ENCODE measurements at places on chromosomes 5 and 9.

- DNase-seq: no peak
Observed at GRCh38 chr5:161850491-161850890, 2.6 kb downstream of the GABRA1 start.

DNA sequence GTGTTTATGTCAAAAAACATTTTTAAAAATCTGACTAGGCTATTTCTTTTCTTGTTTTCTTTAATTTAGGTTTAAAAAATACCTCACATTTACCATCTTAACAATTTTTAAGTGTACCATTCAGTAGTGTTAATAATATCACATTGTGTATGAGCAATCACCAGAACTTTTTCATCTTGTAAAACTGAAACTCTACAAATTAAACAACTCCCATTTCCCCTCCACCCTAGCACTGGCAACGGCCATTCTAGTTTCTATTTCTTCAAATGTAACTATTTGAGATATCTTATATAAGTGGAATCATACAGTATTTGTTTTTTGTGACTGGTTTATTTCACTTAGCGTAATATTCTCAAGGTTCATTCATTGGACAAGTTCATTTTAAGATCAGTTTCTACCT is 27.7 kb downstream of the PLCXD3 start:
- no peak for DNase-seq

GRCh38 chr9:73200694-73201452 is 49.2 kb downstream of the ANXA1 start:
- DNase-seq: no peak

GRCh38 chr9:114263853-114264510 is 58.9 kb upstream of the ORM1 start:
- DNase-seq: no peak

DNA sequence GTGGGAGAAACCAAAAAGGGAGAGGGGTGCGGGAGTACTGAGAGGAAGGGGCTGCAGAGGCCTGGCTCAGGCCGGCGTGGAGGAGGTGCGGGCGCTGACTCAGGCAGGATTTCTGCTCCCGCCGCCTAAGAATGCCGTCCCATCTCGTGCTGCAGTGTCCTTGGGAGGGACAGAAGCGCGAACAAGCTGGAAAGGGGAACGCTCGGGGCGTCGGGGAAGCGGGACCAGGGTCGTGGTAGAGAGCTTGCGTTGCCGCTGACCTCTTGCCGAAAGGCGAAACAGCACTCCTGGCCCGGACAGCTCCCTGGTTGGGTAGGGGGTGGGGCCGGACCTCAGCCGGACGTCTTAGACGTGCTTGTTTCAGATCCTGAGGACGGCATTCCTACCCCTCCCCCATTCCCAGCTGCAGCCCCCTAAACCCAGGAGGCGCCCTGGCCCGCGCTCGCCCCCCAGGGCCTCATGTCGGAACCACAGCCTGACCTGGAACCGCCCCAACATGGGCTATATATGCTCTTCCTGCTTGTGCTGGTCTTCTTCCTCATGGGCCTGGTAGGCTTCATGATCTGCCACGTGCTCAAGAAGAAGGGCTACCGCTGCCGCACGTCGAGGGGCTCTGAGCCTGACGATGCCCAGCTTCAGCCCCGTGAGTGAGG is 1.1 kb downstream of the RELL2 start:
- DNase-seq: no peak

GRCh38 chr5:35561396-35561795 is 56.3 kb upstream of the SPEF2 start:
- DNase-seq: no peak

DNA sequence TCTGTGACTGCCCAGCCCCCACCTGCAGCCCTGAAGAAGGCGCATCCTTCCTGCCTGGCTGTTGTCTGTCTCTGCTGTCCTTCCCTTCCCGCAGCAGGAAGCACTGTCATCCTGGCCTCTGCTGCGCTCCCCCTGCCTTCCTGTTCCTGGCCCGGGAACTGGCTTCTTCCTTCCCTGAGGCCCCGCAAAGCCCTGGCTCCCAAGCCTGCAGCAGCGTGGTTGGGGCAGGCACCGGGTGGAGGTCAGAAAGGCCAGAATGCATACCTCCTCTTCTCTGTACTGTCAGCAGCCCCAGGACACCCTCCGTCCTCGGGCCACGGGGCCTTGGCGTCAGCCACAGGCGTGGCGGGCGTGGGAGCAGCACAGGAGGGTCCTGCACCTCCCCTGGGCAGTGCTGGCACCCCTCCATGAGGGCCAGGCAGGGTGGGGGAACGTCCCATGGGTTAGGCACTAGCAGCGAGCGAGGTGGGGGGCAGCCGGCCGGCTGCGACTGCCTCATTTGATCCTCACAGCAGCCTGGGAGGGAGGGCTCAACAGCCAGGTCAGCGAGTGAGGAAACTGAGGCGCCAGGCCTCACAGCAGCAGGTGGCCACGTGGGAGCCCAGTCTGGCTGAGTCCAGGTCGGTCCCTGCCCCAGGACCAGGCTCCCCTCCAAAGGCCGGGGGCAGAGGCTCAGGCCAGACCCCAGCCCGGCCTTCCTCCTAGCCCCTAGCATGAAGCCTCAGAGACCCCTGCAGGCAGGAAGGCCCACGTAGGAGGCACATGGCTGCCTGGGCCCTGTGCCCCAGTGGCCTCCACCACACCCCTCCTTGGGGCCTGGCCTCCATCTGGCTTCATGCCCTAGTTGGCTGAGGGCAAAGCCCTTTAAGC is 9.4 kb downstream of the FLT4 start:
- no peak for DNase-seq

DNA sequence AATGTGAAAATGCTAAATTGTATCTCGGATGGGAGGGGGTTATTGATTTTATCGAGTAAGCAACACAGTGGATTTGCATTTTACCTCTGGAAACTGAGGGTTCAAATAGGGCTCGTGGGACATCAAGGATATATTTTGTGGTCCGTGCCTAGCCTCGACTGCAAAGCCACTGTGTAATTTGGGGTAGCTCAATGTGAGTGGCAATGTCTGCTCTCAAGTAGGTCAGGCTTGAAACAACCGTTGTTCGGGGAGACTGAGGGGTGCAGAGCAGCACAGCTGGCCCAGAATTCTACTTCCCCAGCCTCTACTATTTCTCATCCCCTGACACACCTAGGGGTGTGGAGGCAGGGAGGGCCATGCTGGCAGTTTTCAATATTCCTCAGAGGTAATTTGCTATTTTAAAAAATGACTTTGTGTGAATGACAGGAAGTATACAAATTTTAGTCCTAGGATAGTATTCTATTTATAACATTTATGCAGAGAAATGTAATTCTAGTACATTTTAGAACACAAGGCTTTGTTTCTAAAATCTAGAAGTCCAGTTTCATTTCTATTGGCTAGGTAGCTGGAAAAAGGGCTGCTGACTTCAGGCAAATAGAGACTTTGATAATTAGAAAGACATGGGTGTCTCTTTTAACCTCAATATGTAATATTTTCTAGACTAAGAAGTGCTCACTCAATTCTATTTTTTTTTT is 1.4 kb upstream of the DAB2 start:
- no peak for DNase-seq

DNA sequence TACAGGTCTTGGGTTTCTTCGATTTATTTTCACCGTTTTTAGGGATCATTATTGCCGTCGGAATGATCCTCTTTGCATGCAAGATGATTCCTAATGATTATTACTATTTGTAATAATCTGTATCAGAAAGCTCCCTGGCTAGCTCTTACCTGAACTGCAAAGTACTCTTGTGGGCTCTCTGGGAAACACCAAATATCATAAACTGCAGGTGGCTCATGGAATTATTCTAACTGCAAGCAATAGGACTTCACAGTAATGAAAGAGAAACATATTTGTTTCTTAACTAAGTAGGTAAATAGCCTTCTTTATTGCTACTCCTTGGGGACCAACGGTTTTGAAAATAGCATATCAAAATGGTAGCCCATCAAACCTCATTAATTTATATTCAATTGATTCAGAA is 219.4 kb downstream of the NFIB start:
- no peak for DNase-seq

DNA sequence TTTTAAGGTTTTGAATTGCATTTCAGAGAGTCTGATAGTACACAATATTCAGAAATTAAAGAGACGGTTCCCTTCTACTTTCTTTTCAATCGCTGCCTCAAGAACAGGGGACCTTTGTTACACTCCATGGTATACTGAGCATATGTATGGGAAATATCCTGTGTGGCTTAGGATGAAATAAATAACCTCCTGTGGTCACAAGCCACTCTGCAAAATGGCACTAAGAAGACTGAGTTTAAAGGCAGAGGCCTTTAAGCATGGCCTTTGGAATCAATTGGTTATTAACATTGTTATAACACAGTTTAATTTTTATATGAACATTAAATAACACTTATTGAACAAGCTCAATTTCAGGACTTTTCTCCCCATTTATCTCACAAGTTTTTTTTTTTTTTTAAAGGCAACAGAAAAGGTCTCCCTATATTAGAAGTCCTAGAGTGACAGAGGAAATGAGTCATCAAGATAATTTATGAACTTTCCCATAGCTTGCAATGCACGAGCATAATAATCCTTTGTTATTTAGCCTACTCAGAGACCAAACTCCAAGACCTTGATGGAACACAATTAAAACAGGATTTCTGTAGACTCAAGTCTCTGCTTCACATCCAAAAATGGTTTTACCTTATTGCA is 341.9 kb downstream of the TMEM167A start:
- no peak for DNase-seq

- DNase-seq: no peak
Observed at GRCh38 chr9:24846248-24846912, 300.7 kb upstream of the IZUMO3 start.

DNA sequence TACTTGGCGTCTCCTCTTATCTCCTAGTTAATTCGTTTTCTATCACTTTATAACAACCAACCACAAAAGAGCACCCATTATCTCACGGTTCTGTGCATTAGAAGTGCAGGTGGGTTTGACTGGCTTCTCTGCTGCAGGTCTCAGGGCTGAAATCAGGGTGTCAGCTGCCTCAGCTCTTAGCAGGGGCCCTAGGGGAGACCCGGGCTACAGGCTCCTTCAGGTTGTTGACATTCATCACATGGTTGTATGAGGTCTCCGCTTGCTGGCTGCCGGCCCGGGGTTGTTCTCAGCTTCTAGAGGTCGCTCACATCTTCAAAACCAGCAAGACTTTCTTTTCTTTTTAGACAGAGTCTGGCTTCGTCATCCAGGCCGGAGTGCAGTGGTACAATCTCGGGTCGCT is 2.9 kb upstream of the ZMYND19 start:
- DNase-seq: no peak
